ENCODE measurements at places on chromosomes 1 and 21. TPM values are rescaled to one million over a fixed set of nuclear protein-coding genes. Genes with fewer than 3 reads are reported as not detected.

The OR10J1 gene
- total RNA-seq = not detected

The YIPF1 gene
- 14.8 TPM for total RNA-seq

- no peak for DNase-seq
- H3K36me3 ChIP-seq = no peaks in the 10 kb centered on the region
- no peak overlapping the region for H3K4me3 ChIP-seq
- H3K4me1 ChIP-seq = no peaks in the 10 kb centered on the region
These were observed 174.2 kb downstream of the LHX8 start for GRCh38 chr1:75308365-75308764.

The TAF5L gene
- total RNA-seq = 20.3 TPM

GRCh38 chr1:93844262-93845045, 34.6 kb downstream of the DNTTIP2 start:
- H3K36me3 ChIP-seq = no peaks in the 10 kb centered on the region
- no peak overlapping the region for H3K4me3 ChIP-seq
- peak; percentile 83 for DNase-seq
- peak overlapping the region; percentile 99 for H3K27ac ChIP-seq
- H3K4me1 ChIP-seq = peaks cover 25% of the 10 kb centered on the region

DNA sequence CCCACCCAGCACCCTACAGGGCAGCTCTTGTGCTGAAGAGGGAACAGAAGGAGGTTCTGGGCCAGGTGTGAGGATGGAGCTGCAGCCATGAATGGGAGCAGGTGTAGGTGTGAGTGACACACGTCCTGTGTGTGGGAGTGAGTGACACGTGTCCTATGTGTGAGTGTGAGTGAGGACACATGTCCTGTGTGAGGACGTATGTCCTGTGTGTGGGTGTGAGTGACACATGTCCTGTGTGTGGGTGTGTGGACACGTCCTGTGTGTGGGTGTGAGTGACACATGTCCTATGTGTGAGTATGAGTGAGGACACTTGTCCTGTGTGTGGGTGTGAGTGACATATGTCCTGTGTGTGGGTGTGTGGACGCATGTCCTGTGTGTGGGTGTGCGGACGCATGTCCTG, 26.4 kb downstream of the MEGF6 start:
- no peak overlapping the region for H3K4me3 ChIP-seq
- no peaks in the 10 kb centered on the region for H3K27me3 ChIP-seq
- H3K4me1 ChIP-seq = peaks cover 1% of the 10 kb centered on the region
- H3K36me3 ChIP-seq = no peaks in the 10 kb centered on the region

The CYP4A22 gene
- total RNA-seq = not detected

GRCh38 chr21:31198575-31198974, 145.5 kb downstream of the TIAM1 start:
- DNase-seq = peak; percentile 49
- no peak overlapping the region for H3K27ac ChIP-seq
- H3K4me3 ChIP-seq = no peak overlapping the region
- no peaks in the 10 kb centered on the region for H3K36me3 ChIP-seq
- no peaks in the 10 kb centered on the region for H3K4me1 ChIP-seq

The SOX13 gene
- 38.0 TPM for total RNA-seq

DNA sequence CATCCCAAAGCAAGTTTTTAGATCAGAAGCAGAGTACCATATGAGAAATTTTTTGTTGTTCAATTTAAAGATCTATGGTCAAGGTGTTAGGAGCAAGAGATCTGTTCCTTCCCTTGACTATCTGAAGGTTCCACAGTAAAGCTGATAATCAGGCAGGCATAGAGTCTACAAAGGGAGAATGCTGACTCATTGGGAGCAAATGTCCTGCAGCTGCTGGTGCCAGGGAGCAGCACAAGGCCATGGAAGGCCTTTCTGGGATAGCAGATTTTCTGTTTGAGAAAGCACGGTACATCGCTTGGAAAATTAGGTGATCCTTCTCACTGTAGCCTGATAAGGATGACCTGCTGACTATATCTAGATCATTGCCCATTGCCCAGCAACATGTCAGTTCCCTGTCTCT, 210.1 kb upstream of the C1orf87 start:
- H3K4me1 ChIP-seq = peaks cover 40% of the 10 kb centered on the region
- H3K36me3 ChIP-seq = no peaks in the 10 kb centered on the region
- peak; percentile 20 for DNase-seq
- no peak overlapping the region for H3K4me3 ChIP-seq
- no peak overlapping the region for H3K27ac ChIP-seq
- no peaks in the 10 kb centered on the region for H3K27me3 ChIP-seq

DNA sequence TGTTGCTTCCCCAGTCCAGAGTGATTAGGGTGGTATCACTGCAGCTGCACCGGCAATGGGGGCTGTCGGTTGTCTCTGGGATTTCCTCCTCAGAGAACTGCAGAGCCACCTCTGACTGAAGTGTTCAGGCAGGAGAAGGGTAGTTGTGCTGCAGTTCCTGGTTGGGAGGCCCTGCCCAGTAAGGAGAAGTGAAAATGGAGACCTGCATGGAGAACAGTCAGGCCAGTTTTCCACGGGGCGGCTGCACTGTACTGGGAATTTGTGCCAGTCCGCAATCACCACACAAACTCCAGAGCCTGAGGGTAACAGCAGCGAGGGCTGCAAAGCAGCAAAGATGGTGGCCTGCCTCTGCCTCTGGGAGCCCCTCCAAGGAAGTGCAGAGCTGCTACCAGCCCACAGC, 58.1 kb upstream of the CCDC190 start:
- H3K36me3 ChIP-seq = no peaks in the 10 kb centered on the region
- H3K27me3 ChIP-seq = no peaks in the 10 kb centered on the region
- DNase-seq = no peak
- H3K27ac ChIP-seq = no peak overlapping the region
- no peak overlapping the region for H3K4me3 ChIP-seq

The IGSF9 gene
- total RNA-seq = 0.16 TPM

GRCh38 chr1:19682257-19682656, 17.6 kb downstream of the HTR6 start:
- H3K36me3 ChIP-seq = no peaks in the 10 kb centered on the region
- no peaks in the 10 kb centered on the region for H3K4me1 ChIP-seq
- no peak for DNase-seq
- H3K27ac ChIP-seq = no peak overlapping the region
- H3K4me3 ChIP-seq = no peak overlapping the region

DNA sequence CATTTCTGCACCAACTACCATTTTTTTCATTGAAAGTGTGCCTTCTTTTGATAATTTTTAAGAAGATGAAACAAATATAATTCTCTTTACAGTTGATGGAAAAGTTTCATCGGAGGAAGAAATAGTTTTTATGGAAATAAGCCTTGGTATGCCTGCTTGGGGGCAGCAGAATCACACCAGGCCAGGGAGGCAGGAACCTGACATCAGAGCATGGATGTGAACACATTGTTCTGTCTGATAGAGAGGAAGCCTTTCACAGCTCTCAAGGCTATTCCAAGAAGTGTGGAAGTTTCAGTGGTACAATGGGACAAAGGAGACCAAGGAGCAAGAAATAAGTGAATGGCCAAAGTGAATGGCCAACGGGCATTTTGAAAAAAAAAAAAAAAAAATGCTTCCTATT, 162.2 kb upstream of the KCNK2 start:
- H3K4me3 ChIP-seq = no peak overlapping the region
- no peaks in the 10 kb centered on the region for H3K4me1 ChIP-seq
- H3K27ac ChIP-seq = no peak overlapping the region

The TRMT13 gene
- total RNA-seq = 12.7 TPM

DNA sequence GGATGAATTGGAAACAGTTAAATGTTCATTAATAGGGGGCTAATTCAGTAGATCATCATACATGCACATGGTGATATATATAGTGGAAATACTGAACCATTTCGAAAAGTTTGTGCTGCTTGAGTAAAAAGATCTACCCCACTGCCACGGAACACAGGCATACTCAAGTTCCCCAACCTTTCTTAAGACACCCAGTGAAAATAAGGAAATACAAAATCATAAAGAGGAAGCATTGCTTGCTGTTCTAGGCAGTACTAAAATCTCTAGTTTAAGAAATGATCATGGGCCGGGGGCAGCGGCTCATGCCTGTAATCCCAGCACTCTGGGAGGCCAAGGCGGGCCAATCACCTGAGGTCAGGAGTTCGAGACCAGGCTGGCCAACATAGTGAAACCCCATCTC, 37.6 kb upstream of the KIRREL1 start:
- no peaks in the 10 kb centered on the region for H3K4me1 ChIP-seq
- peaks cover 35% of the 10 kb centered on the region for H3K27me3 ChIP-seq
- H3K36me3 ChIP-seq = no peaks in the 10 kb centered on the region
- no peak overlapping the region for H3K27ac ChIP-seq
- H3K4me3 ChIP-seq = no peak overlapping the region

The PIGR gene
- total RNA-seq = not detected

DNA sequence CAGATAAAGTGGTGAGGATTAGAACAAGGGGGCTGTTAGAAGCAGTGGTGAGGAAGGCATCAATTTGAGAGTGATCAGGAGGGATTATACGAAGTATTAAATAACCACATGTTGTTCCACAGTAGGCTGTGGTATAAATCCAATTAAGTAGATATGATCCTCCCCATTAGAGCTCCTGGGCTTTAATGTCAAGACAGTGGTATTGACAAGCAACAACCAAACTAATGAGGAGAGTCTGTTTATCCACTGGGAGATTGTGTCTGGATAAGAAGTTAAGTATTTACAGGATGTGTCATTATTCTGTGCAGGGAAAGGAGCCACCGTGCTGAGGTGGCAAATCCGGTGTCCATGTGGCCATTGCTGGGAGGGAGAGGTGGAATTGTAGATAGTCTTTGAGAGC, 5.8 kb downstream of the ACTN2 start:
- DNase-seq = no peak
- no peaks in the 10 kb centered on the region for H3K36me3 ChIP-seq
- no peaks in the 10 kb centered on the region for H3K27me3 ChIP-seq
- peaks cover under 1% of the 10 kb centered on the region for H3K4me1 ChIP-seq

DNA sequence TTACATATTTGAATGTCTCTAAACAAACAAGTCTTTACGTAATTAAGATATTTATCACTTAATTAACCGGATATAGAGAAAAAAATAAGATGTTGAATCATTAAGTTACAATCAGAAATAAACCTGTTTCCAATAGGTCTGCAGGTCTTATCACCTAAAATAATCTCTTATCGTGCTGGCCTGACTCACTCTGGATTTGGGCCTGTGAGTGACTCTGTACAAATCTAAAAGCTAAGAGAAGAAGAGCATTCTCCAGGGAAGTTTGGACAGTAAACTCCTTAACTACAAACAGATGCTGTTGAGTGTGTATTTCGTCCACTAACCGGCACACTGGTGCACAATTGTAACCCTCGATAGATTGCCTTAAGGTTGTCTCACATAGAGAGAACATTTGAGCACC, 25.3 kb downstream of the CEP104 start:
- no peaks in the 10 kb centered on the region for H3K27me3 ChIP-seq
- H3K27ac ChIP-seq = no peak overlapping the region
- peaks cover 12% of the 10 kb centered on the region for H3K36me3 ChIP-seq
- DNase-seq = no peak
- no peak overlapping the region for H3K4me3 ChIP-seq

The UBL4B gene
- not detected for total RNA-seq

DNA sequence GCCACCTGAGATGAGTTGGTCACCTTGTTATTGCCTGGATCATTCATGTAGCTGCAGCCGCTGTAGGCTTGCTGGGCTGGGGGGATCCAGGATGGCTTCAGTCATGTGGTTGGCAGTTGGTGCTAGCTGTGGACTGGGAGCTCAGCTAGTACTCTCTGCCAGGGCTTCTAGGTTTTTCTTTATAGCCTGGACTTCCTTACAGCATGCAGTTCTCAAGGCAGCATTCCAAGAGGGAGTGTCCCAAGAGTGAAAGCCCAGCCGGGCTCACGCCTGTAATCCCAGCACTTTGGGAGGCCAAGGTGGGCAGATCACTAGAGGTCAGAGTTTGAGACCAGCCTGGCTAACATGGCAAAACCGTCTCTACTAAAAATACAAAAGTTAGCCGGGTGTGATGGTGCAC, 23.7 kb upstream of the ACTL8 start:
- no peak for DNase-seq
- no peaks in the 10 kb centered on the region for H3K4me1 ChIP-seq
- H3K36me3 ChIP-seq = no peaks in the 10 kb centered on the region
- H3K27ac ChIP-seq = no peak overlapping the region
- H3K27me3 ChIP-seq = no peaks in the 10 kb centered on the region
